Stimulated activated CD4-positive, alpha-beta T cell treated with anti-CD3 and anti-CD28 coated beads, Interleukin-12 subunit alpha, Interleukin-12 subunit beta, amount 100 ng/mL, for 4 hours (primary cell): ENCODE measurements at places on chromosomes 13 and 19.

DNA sequence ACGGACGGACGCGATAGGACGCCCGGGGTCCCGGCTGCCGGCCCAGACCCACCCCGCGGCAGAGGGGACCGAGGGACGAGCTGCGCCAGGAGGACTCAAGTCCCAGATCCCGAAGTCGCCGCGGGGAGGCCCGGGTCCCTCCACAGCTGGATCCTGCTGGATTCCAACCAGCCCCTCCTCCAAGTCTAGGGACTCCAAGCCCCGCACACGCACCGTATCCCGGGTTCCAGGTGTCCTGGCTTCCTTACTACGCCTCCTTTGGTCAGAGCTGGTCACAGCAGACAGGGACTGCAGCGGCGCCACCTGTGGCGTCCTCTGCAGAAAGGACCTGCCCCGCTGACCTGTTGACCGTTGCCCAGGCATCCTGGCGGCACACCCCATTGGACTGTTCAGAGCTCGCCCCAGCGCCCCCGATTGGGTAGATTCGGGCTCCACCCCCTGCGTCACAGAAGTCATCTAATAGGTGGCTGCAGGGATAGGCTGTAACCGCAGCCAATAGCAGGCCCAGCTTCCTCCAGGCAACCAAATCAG is 29.0 kb upstream of the ZNF709 start:
- DNase-seq = no peak

- no peak for DNase-seq
These were observed 103.0 kb downstream of the KL start for GRCh38 chr13:33119022-33119781.

GRCh38 chr19:37511186-37511585 is 4.4 kb downstream of the ZNF793 start:
- DNase-seq = no peak

GRCh38 chr13:100673376-100673712 is 1.3 kb downstream of the TMTC4 start:
- DNase-seq = no peak

- DNase-seq = no peak
These were observed 28.3 kb downstream of the ZNF507 start for GRCh38 chr19:32373585-32374295.

DNA sequence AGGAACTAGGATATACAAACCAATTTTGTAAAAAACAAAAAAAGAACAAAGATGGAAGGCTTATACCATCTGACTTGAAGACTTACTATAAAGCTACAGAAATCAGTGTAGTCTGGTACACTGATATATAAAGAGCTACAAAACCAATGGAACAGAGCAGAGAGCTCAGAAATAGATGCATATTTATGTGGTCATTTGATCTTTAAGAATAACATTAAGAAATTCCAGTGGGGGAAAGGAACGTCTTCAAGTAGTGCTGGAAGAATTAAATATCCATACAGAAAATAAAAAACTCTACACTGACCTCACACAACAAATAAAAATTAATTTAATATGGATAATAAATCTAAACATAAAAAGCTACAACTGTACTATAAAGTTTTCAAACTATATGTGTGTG is 317.0 kb downstream of the ENOX1 start:
- DNase-seq = no peak

- DNase-seq = peak; percentile 91
These were observed 3.4 kb downstream of the TPGS1 start for GRCh38 chr19:510606-511100.

DNA sequence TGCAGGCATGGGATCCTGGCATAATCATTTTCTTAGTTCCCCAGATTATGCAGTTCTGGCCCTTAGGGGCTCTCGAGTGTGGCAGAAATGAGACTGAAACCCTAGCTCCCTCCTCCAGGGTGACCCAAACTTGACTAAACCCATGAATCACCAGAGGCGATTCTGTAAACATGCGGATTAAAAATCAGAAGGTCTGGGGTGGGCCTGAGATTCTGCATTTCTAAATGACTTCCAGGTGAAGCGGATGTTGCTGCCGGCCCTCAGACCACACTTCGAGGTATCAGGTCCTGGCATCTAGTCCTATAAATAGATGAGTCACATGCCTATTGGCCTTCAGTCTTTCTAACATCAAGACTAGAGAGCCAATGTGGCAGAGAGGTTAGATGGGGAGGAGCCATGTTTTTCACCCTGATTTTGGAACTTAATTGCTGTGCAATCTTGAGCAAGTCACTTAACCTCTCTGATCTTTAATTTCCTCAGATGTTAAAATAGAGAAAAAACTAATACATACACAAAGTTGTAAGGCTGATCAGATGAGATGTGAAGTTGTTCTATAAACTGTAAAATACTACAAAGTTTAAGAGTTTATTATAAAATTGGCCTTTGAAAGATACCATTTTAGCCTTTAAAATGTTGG is 431.2 kb downstream of the FOXO1 start:
- DNase-seq = no peak

GRCh38 chr19:39197808-39198207 is 1.0 kb downstream of the NCCRP1 start:
- DNase-seq = no peak

DNA sequence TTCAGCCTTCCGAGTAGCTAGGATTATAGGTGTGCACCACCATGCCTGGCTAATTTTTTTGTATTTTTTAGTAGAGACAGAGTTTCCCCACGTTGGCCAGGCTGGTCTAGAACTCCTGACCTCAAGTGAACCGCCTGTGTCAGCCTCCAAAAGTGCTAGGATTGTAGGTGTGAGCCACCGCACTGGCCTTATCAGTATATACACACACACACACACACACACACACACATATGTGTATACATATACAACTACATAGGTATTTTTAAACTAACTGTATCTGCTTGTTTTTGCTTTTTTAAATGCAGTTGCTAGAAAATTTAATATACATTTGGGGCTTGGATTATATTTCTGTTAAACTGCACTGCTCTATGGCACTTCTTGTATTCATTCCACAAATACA is 3.1 kb downstream of the CARD8 start:
- no peak for DNase-seq

DNA sequence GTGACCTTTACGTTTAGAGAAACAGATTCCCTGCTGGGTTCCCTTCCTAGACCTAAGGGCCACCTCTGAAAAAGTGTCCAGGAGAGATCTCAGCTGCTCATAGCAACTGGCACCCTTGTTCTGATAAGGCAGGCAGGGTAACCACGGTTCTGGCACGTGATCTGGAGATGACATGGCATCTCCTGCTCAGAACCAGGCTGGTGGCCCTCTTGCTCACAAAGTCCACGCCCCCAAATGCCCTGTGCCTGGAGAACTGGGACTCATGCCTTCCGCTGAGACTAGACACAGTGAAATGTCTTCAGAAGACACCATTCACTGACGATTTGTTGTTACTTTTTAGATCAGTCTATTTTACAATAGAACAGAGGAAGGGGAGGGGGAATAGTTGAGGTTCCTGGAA is 174.1 kb downstream of the ZNF536 start:
- DNase-seq = no peak

DNA sequence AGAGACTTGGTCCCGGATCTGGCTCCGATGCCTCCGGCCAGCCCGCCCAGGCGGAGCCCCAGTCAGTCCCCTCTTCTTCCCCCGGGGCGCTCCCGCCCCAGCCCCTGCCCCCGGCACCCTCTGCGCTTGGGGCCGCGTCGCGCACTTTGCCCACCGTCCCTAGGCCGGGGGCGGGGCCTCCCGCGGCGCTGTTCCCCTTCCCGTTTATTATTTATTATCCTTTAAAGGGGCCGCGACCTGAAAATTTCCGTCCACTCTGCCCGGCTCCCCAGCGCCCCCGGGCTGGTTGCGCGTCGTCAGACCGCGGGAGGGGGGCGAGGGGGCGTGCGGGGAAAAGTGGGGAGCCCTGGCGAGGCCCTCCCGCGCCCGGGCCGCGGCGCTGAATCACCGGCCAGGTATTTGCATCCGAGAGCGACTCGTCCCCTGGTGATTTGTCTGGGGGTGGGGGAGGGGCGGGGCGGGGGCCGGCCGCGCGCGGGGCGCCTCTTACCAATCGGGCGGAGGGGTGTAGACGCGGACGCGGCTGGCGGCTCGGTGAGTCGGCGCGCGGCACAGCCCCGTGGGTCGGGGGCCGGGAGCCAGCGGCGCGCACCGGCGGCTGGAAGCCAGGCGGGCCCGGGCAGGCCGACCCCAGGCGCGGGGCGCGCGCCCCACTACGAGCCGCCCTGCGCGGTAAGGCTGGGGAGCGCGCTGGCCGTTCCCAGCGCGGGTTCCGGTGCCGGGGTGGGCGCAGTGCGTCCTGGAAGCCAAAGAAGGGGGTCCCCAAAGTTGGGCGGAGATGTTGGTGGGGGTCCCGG is at the start of gene ARID3A:
Gene ARID3A, plus strand, starts transcription at position 510 of the 797 bp plus-strand sequence. CDS start 3,494 bp downstream, outside the sequence.
- peak; percentile 73 for DNase-seq

GRCh38 chr13:23212671-23213070 is 31.9 kb downstream of the SGCG start:
- no peak for DNase-seq

- DNase-seq = no peak
These were observed 1.2 kb downstream of the ZNF256 start for GRCh38 chr19:57946316-57946715.

DNA sequence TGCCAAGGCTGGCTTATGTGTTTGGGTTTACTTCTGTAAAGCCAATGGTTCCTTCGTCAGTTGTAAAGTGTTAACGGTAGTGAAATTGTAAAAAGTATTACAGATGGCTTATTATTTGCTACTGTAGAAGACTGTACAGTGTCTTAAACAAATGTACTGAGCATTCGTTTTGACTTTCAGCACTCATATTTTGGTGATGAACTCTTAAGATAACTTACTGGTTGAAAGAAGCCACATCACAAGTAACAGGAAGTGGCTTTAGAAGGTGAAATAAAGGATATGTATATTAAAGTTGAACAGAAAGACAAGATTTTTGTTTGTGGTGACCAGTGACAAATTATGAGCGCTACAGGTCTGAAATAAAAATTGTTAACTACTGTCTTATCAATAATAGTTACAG is 64.2 kb downstream of the URI1 start:
- no peak for DNase-seq

DNA sequence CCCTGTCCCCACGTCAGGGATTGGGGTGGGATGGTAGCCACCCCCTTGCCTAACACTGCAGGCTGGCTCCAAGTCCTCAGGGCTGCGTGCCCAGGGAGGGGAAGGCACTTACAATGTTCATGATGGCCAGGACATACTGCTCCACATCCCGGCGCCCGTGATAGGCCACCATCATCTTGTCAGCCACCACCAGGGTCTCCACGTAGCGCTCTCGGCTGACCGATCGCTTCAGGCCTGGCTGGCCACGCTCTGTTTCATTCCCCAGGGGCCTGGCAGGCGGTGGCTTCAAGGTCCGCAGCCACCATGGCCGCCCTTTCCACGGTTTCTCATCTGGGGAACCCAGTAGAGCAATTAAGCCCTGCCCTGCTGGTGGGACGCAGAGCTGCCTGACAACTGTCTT is 9.7 kb downstream of the ADAMTS10 start:
- no peak for DNase-seq

- no peak for DNase-seq
These were observed 1.8 kb upstream of the ATP4A start for GRCh38 chr19:35565016-35565856.

- no peak for DNase-seq
These were observed 19.7 kb downstream of the SCEL start for GRCh38 chr13:77555246-77555645.

GRCh38 chr13:23609414-23609760 is 39.2 kb downstream of the TNFRSF19 start:
- no peak for DNase-seq

DNA sequence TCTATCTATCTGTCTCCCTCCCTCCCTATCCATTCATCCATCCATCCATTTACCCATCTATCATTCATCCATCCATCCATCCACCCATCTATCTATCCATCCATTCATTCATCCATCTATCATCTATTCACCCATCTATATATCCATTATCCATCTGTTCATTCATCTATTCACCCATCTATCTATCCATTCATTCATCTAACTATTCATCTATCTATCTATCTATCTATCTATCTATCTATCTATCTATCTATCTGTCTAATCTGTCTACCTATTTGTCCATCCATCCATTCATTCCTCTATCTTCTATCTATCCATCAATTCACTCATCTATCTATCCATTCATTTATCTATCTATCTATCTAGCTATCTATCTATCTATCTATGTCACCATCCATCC is 4.4 kb upstream of the CDK8 start:
- no peak for DNase-seq

DNA sequence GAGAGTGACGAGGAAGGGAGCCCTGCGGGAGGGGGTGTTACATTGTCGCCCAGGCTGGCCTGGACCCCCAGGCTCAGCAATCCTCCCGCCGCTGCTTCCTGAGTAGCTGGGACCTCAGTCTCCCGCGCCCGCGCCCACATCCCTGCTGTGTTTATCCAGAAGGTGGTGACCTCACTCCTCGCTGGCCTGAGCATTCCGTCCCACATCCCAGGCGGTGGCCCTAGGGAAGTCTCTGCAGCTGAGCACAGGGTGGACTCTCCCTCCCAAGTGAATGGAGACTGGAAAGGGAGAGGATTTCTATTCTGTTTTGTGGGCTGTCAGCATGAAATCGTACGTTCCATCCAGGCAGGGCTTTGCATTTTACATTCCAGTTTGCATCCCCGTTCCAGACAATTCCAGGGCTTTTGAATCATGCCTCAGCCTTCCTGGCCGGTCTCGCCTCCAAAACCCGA is 401 bp upstream of the ZNF765 start:
- no peak for DNase-seq

GRCh38 chr13:29902632-29903305 is 52.4 kb upstream of the UBL3 start:
- DNase-seq = no peak

GRCh38 chr13:24247016-24247415 is 62.4 kb upstream of the C1QTNF9 start:
- no peak for DNase-seq

DNA sequence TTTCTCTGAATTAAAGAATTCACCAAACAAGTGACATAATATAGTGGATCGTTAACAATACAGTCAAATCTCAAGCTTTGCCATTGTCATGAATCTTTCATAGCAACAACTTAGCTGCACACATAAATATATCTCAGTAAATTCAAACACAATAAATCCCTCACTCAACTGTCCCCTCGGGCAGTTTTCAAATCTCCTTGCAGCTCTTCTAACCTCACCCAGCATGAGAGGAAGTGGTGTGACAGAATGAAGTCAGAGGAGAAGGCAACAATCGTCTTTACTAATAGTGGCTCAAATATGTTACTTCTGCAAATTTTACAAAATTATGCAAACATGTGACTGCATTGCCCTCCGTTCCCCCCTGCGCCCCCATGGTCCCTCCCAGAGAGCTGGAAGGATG is 148.2 kb downstream of the RAP2A start:
- no peak for DNase-seq

- DNase-seq = no peak
These were observed 1.2 kb downstream of the ZNF233 start for GRCh38 chr19:44260695-44261446.
